ENCODE measurements at places on chromosomes 11 and 22.

DNA sequence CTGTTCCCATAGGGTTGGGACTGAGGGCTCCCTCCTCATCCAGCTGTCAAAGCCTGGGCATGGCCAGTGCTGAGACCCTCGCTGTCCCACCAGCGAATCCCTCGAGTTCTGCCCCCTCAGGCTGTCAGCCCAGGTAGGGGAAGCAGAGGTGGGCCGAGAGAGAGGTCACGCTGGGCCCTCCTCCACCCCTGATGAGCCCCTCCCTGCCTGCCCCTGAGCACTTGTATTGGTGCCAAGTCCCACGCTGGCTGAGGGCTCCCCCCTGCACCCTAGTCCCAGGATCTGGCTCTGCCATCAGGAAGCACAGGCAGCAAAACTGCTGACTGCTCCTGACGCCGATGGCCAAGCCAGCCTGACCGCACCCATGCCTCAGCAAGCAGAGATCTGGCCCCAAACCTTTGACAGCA is 3.3 kb downstream of the PRR33 start:
- no peak for DNase-seq

GRCh38 chr22:29756341-29756740 is 10.5 kb downstream of the ZMAT5 start:
- DNase-seq = no peak

DNA sequence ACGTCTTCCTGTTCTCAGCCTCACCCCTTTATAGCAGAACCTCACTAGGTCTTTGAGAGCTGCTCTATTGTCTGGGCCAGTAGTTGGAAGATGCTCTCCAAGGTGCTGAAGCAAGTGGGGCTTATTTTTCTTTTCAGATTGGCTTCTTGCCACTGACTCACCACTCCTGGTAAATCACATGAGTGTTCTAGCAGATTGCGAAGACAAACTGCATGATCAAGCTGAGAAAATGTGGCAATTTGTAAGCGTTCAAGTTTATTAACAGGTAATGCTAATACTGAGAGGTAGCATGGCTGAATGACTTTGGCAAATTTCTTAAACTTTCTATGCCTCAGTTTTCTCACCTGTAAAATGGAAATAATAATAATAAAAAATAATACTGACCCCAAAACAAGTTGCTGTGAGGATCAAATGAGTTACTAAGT is 59.2 kb downstream of the CACNG2 start:
- DNase-seq = no peak

- DNase-seq = no peak
Measured at GRCh38 chr11:12793506-12793905, 119.3 kb downstream of the TEAD1 start.

DNA sequence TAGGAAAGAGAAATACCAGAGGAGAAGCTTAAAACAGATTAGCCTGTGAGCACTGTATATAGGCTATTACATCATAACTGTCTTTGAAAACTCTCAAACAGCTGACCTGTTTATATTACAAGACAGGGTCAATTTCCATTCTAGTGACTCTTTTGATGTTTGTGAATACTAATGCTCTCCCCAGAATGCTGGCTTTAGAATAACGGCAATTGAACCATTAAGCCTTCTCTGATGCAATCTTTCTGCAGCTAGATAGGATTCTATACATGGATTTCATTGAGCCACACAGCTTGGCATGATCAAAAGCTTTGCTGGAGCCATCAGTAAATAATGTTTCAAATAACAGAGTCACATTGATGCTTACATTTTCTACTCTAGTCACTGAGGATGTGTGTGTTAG is 122.7 kb upstream of the FAT3 start:
- no peak for DNase-seq

DNA sequence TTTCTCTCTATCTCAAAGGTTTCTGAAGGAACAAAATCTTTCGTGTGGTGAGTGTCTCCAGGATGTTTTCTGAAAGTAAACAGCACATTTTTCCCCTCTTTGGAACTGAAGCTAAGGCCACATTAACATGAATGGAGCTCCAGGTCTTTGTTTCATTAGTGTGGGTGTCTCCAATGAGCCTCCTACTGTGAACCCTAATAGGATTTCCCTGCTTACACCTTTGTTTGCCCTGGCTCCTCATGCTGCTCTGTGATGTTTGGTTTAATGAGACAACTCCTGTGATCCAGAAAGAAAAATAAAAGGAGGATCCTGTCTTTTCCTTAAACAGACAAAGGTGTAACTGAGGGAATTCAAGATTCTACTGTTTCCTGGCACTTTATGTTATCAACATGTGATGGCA is 76.9 kb upstream of the SLC6A5 start:
- DNase-seq = no peak

- no peak for DNase-seq
Measured at GRCh38 chr11:128594226-128594625, 6.9 kb upstream of the ETS1 start.

DNA sequence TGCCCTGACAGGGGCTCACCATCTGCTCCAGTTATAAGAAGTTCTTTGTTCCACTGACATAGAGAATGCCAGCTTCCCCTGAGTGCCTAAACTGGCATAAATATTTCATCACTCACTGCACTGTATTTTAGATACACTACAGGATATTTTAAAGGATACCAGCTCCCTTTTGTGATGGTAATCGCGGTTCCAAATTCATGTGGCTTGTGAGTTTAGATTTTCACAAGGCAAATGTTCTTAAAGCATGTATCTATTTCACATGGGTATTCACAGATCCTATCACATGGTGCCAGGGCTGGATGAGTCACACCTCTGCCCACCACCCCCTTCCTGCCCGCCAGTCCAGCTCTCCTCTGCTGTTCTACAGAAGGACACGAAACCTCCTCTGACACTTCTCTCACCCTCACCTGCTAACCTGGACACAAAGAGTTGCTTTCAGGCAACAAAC is 105.5 kb downstream of the KCNC1 start:
- no peak for DNase-seq

DNA sequence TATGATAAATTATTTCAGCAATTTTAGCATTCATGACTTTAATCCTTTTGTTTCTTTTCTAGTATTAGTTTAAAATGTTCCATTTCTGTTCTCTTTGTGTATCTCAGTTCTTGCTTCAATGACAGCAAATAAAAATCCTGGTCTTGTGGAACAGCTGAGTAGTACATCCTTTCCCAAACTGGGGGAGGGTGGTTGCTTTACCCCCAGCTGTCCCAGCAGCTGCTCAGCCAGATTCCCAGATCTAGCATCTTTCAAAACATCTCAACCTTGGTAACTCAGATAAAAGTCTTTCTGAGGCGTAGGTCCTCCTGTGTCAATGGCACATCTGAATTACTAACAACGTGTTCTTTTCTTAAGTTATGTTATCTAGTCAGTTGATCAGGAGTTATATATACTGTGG is 72.2 kb upstream of the GRK2 start:
- DNase-seq = no peak

DNA sequence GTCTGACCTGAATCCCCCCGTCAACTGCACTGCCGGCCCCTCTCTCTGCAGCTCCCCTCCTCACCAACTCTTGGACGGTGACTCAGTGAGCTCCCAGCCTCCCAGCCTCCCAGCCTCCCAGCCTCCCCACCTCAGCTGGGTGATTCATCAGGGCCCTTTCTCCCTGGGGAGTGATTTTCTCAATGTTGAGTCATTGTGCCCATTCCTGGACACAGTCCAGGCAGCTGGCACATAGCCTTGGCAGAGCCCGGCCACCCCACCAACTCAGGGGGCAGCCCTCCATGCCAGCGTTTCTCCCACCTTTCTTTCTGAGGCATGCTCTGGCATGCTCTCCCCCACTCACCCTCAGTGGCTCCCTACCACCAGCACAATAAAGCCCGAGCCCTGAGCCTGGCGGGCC is 30.7 kb downstream of the PDE2A start:
- no peak for DNase-seq

DNA sequence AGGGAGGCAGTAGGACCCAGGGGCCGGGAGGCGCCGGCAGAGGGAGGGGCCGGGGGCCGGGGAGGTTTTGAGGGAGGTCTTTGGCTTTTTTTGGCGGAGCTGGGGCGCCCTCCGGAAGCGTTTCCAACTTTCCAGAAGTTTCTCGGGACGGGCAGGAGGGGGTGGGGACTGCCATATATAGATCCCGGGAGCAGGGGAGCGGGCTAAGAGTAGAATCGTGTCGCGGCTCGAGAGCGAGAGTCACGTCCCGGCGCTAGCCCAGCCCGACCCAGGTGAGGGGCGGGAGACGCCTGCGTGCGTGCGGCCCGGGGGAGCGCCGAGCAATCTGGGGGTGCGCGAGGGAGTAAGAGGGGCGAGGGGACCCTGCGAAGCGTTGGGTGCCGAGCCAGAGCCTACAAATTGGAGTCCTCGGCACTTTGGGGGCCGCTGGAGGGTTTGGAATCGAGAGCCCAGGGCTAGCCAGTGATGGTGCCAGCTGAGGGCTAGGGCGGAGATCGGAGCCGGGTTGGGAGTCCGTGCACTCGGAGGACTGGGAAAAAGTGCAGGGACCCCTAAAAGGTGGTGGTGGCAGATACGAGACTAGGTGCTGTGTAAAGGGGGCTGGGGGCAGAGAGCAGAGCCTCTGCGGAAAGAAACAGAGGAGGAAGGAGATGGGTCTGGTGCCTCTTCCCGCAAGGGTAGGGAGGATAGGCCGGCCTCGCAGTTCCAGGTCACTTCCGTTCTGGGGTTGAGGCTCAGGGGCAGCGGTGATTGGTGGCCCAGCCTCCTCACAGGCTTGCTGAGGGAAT is at the start of gene SERPINH1:
Gene SERPINH1 (plus strand): TSS at position 206 of the 788 bp plus-strand sequence. CDS start 4,097 bp downstream, outside the sequence.
- peak; percentile 73 for DNase-seq

Data from GM18507 (cell line).